ENCODE measurements at places on chromosomes 13 and 19.

- DNase-seq, result no peak
Observed at GRCh38 chr13:91278888-91279287, 68.6 kb upstream of the MIR17HG start.

DNA sequence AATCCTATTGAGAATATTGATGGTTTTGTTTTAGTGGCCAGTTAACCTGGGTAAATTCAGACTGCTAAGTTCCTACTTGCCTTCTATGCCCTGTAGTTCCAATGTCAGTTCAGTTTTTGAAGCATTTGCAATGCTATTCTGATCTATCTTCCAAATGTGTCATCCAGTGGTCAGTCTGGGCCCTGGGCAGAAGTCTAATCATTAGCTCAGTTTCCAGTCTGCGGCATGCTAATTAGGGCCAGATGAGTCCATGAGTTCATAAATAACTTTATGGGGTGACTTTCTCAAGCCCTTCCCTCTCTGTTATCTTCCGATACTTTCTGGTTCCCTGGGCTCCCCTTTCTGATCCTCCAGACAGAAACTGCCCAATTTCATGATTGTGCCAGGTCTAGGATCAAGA lies 32.7 kb downstream of the FAM187B start:
- no peak for DNase-seq

GRCh38 chr13:80448725-80449124 lies 107.8 kb upstream of the SPRY2 start:
- no peak for DNase-seq

- no peak for DNase-seq
Observed at GRCh38 chr19:1752757-1753728, at the start of gene ONECUT3. ONECUT3 (plus strand) TSS chr19:1753506; CDS start chr19:1753663, 157 bp downstream.

- DNase-seq, result no peak
Observed at GRCh38 chr19:51696606-51697005, 3.5 kb downstream of the SPACA6 start.

- DNase-seq, result no peak
Observed at GRCh38 chr13:75461314-75461713, 20.7 kb downstream of the TBC1D4 start.

DNA sequence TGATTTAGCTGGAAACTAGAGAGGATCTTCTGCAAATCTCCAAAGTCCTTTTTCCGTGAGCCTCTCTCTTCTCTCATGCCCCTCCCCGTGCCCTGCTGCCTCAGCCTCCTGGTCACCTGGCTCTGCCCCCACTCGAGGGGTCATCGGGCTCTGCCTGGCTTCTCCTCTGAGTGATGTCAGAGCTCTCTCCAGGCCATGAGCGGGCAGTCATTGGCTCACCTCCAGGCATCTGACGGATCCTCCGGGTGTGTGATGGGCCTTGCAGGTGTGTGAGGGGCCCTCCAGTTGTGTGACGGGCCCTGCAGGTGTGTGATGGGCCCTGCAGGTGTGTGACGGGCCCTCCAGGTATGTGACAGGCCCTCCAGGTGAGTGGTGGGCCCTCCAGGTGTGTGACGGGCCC lies 10.3 kb upstream of the GAS6 start:
- no peak for DNase-seq

DNA sequence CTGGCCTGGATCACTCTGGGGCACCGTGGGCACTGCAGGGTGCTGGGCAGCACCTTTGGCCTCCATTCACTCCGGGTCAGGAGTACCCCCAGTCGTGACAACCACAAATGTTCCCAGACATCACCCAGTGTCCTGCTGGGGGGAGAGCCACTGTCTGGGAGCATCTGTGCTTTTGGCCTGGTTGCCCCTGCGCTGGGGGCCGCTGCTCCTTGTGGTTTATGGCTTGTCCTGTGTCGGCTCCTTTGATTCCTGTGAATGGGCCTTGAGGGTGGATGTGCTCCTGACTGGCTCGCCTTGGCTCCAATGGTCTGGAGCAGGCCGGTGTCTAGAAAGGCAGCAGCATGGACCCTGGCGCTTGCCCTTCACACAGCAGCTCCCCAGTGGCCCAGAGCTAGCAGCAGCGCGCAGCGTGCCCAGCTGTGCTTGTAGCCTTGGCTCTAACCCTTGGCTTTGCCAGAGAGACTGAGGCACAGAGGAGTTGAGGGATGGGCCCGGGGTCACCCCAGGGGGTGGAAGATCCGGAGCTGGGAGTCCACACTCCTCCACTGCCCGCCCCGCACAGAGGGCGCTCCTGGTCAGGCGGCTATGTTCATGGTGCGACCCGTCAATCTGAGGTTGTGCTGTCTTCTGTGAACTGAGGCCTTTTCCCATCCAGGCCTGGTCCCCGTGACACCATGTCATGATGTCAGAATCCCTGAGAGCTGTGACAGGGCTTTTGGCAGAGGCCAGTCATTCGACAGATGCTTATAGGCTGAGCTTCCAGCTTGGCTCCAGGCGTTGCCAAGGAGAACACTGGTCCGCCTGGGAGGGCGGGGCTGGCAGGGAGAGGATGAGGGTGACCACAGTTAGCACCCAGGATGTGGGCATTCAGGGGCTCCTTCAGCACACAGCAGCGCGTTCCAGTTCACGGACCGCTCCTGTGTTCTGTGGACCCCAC lies 4.1 kb downstream of the DAZAP1 start:
- DNase-seq, result no peak

GRCh38 chr13:22014469-22014868 lies 343.6 kb downstream of the FGF9 start:
- DNase-seq, result no peak

GRCh38 chr19:11848594-11849469 lies at the start of gene ZNF439:
ZNF439 (plus strand) TSS chr19:11848726; CDS start chr19:11848868, 142 bp downstream.
- DNase-seq, result peak; percentile 81

DNA sequence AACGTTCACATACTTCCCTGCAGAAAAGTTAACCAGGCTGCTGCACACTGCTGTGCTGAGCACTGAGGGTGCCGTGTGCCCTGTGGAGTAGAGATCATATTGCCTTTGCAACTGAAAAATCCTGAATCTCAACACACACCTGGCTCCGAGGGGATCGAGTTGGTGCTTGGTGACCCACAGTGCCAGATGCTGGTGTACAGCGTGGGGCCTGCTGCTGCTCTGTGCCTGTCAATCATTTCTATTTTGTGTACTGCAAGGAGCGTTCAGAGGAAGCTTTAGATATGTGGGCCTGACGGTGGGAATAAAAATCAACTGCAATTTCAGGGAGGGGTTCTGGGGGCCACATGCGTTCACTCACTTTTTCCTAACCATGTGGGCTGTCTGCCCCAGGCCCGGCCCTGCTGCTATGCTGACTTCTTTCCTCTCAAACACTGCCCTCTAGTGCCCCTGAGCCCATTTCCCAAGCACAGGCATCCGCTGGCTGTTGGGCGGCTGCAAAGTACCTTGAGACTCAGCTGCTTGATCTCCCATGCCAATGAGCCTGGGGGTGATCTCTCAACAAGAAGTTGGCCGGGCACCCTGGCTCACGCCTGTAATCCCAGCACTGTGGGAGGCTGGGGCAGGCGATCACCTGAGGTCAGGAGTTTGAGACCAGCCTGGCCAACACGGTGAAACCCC lies 9.7 kb upstream of the LENG8 start:
- no peak for DNase-seq

Data from stimulated activated CD4-positive, alpha-beta T cell treated with anti-CD3 and anti-CD28 coated beads, Interleukin-12 subunit alpha, Interleukin-12 subunit beta, amount 100 ng/mL, for 24 hours (primary cell).